CD4-positive, alpha-beta T cell treated with Interleukin-4 for 4 hours (primary cell): ENCODE measurements at places on chromosomes 3 and 15.

- DNase-seq = no peak
Measured at GRCh38 chr3:116413319-116413718, 32.0 kb downstream of the LSAMP start.

- DNase-seq = peak; percentile 84
Measured at GRCh38 chr15:39629371-39629770, 48.5 kb downstream of the THBS1 start.

GRCh38 chr3:167728176-167728575 lies 6.5 kb downstream of the PDCD10 start:
- DNase-seq = no peak

GRCh38 chr15:92953566-92953965 lies 53.4 kb downstream of the CHD2 start:
- DNase-seq = no peak

DNA sequence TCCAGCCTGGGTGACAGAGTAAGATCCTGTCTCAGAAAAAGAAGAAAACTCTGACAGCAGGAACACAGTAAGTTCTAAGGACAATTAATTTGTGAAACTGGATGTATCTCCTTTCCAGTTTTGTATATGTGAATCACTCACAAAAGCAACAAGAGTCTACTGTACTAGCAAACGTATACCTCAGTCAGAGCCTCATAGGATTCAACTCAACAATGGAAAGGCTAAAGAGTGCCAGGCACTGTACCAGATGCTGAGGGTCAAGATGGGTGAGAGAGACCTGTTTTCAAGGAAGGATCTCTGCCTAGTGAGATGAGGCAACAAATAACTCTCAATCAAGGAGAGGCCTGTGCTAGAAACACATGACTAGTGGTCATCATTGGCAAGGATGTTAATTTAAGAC lies 14.9 kb downstream of the TBL1XR1 start:
- DNase-seq = no peak

- no peak for DNase-seq
Measured at GRCh38 chr3:153268564-153269279, 106.7 kb downstream of the RAP2B start.

DNA sequence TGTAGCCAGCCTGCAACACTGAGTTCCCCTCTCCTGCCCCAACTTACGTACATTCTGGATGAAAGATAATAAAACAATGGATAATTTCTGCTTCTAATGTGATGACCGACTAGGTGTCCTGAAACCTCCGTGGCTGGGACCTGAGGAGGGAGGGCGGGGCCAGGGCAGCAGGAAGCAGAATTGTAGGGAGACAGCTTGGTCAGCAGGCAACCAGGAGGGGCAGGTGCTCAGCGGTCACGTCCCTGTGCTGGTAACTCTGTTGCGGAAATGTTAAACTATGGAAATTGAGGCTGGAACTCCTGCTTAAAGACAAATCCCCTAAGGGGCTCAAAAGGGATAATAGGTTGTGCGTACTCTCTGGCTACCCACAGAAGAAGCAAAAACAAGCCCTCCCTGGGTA lies 30.4 kb downstream of the SLC6A20 start:
- DNase-seq = no peak
